Urothelium cell line (cell line): ENCODE measurements at places on chromosomes 4 and X.

DNA sequence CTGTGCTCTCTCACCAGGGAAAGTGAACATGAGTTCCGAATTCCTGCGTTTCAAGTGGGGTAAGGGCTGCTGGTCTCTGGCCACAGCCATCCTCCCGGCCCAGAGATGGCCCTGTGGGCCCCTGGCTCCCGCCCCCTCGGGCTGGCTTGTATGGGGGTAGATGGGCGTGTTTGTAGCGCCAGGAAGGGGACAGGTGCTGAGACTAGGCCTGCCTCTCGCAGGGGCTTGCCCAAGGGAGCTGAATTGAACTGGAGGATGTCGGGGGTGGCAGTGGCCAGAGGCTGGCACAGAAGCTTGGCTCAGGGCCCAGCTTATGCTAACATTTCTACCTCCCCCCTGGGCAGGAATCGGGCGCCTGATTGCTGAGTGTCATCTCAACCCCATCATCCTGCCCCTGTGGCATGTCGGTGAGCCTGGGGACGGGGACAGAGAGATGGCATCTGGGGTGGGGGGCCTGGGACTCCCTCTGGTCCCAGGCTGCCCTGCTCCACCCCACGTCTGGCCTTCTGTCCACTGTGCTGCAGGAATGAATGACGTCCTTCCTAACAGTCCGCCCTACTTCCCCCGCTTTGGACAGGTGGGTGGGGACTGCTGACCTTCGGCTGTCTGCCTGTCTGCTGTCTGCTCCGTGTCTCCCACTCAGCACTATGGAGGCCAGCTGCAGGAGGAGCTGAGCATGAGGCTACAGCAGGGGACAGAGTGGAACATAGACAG is 8.5 kb downstream of the TAFAZZIN start:
- DNase-seq, result no peak

DNA sequence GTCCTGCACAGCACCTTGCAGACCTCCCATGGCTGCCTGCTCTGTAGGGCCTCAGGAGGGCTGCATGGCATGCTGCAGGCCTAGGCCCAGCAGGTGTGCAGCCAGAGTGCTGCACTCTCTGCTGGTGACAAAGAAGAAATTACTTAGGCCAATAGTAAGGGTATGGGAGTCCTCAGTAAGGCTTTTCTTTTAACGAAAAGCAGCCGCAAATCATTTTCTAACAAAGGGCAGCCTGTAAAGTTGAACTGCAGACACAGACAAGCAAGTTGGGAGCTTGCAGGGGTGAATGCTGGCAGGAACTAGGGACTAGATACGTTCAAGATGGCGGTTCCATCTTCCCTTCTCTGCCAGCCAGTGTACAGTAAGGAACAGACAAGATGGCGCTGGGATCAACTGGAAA is 22.4 kb upstream of the UBA6 start:
- DNase-seq, result no peak

DNA sequence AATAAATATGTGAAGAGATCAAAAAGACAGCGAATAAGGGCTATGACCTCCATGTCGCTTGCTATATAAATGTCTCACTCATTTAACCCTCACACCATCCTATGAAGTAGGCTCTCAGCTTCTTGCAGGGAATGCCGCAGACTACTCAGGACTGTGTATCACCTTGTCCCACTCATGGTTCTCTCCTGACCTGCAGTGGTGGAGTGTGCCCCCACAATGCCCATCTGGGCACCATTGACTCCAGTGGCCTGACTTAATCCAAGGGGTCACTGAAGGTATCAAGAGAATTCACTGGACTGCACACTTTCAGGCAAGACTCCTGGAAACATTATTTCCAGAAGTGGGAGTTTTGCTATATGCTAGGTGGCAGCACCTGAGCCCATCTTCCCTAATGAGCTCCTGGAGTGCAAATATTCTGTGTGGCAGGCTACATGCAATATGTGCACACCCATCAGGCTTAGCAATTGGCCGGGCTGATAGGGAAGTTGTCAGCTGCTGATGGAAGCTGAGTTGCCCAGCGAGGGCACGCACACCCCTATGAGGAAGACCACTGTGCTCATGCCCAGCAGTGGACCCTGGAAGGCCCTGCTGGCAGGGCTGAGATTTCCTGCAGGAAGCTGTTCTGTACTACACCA is 8.2 kb upstream of the EFNB1 start:
- DNase-seq, result no peak

GRCh38 chrX:130556951-130557350 is 155.2 kb downstream of the RBMX2 start:
- no peak for DNase-seq

GRCh38 chr4:96052827-96053226 is 212.9 kb downstream of the PDHA2 start:
- no peak for DNase-seq
